ENCODE measurements at places on chromosomes 4 and X.

DNA sequence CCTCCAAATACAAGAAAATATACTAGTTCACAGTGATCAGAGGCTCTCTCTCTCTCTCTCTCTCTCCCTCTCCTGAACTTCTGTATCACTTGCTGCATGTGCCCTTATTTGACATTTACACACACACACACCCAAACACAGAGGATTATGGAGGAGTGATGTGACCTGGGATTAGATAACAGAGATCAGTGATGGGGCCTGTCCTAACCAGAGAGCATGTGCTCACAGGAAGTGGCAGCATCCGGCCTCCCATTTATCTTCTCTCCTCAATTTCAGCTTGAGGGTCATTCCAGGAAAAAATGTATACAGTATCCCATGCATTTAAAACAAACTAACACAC is 143.0 kb downstream of the TSPAN5 start:
- DNase-seq: no peak

- no peak for DNase-seq
These were observed 29.8 kb downstream of the FAM149A start for GRCh38 chr4:186134257-186134656.

GRCh38 chrX:71615954-71616353 is 2.4 kb downstream of the CXCR3 start:
- DNase-seq: no peak

GRCh38 chr4:65007841-65008439 is 598.7 kb upstream of the TECRL start:
- no peak for DNase-seq

GRCh38 chrX:46690818-46691217 is 68.1 kb downstream of the SLC9A7 start:
- no peak for DNase-seq

- no peak for DNase-seq
These were observed 13.8 kb upstream of the CDKL2 start for GRCh38 chr4:75644095-75644494.

DNA sequence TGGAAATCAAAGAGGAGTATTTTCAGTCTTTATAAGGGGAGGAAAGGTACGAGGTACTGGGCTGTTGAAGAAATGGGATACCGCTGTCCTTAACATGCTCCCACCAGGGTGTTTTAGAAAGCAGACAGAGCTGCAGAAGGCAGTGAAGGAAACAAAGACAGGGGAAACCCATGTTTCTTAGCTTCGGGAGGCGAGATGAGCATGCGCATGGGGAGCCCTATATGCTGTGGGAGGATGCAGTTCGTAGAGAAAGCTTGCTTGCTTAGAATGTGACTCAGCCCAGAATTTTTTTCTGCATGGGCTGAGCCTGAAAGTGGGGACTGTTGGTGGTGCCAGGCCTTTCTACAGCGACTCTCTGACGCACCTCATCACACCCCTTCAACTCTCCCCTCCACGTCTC is 28.8 kb upstream of the SCOC start:
- DNase-seq: no peak

- DNase-seq: no peak
These were observed 51.9 kb upstream of the LAS1L start for GRCh38 chrX:65586491-65586890.

GRCh38 chr4:142452161-142452855 is 393.8 kb downstream of the INPP4B start:
- no peak for DNase-seq

GRCh38 chrX:153981771-153982533 is 9.4 kb downstream of the TMEM187 start:
- peak; percentile 46 for DNase-seq

DNA sequence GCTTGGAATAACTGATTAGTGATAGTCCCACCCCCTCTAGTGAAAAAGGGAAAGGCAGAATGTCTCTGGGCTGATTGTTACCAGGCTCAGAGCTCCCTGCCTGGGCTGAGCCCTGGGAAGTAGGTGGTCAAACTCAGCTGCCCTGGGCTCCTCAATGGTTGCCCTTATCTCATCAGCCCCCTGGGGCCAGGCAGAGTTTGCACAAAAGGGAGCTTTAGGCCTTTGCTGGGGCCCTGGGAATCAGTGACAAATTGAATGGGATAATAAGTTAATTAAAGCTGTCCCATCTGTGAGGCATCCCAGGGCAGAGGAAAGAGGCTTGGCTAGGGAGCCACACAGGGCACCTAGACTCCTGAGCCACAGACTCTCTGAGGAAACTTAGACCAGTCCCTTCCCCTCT is 89.0 kb downstream of the EFNB1 start:
- DNase-seq: no peak

DNA sequence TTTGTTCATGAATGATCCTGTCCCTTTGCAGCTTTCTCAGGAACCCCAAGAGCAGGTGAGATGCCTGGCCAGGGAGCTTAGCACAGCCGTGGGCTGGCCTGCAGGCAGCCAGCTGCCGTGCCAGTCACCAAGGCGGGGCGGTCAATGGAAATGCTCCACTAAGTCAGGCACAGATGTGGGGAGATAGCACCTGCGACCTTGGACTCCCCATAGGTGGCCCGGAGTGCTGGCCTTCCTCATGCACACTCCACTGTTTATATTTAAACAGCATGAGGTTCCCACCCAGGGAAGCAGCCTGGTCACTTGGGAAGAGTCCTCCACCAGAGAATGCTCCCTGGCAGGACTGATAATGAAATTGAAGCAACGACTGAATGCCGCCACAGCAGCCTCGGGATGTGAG is 14.2 kb upstream of the ADRA2C start:
- no peak for DNase-seq

DNA sequence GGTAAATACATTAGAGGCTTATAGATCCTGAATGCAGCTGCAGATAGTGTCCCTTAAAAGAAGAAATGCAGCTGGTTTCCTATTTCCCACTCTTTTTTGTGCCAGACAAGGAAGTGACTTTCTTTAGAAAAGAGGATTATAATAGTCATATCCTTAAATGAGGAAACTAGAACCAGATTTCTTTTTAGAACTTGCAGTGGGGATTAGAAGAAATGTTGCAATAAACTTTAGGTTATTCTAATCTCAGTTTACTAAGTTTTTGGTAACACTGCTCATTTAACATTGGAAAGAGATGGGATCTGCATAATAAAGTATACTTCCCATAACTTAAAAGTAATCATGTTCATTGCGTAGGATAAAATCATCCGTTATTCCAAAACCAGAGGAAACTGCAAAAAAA is 101.9 kb downstream of the SLIT2 start:
- DNase-seq: no peak

GRCh38 chr4:22246847-22247246 is 269.0 kb downstream of the ADGRA3 start:
- DNase-seq: no peak

GRCh38 chrX:96722781-96723180 is 38.1 kb downstream of the DIAPH2 start:
- no peak for DNase-seq

DNA sequence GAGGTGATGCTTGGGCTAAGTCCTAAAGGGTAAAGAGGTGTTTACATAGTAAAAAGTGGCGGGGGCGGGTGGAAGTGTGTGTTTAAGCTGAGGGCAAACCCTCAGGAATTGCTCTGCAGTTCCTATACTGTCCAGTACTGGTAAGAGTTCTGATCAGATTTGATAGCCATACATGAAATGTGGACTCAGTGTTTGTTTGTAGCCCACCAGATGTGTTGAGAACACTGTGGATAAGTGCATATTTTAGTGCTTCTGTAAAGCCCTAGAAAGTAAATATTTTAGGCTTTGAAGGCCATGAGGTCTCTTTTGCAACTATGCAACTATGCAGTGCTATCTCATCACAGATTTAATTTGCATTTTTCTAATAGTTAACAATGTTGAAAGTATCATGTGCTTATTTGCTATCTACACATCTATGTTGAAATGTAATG is 80.7 kb upstream of the EOLA2 start:
- DNase-seq: no peak

DNA sequence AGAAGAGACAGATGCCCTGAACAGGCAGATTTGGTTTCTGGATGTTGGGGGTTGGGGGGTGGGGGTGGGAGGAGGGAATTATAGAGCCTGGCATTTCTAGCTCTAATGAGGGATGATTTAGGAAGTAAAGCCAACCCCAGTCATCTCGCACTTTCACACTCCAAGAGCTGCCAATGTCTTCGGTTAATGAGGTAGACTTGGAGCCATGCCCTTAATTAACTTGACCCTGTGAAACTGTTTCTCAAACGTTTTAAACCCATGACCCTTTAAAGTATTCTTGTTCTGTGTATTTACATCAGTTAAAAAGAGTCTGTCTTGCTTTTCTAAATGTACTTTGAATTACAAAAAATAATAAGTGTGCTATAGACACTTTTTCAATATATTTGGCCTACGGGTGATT is 466.9 kb downstream of the FAT4 start:
- no peak for DNase-seq

GRCh38 chr4:108008721-108009120 is 19.0 kb downstream of the HADH start:
- DNase-seq: no peak

- no peak for DNase-seq
These were observed 450.1 kb upstream of the TENM3 start for GRCh38 chr4:181793096-181793495.

GRCh38 chr4:94540476-94540875 is 88.7 kb downstream of the PDLIM5 start:
- no peak for DNase-seq

DNA sequence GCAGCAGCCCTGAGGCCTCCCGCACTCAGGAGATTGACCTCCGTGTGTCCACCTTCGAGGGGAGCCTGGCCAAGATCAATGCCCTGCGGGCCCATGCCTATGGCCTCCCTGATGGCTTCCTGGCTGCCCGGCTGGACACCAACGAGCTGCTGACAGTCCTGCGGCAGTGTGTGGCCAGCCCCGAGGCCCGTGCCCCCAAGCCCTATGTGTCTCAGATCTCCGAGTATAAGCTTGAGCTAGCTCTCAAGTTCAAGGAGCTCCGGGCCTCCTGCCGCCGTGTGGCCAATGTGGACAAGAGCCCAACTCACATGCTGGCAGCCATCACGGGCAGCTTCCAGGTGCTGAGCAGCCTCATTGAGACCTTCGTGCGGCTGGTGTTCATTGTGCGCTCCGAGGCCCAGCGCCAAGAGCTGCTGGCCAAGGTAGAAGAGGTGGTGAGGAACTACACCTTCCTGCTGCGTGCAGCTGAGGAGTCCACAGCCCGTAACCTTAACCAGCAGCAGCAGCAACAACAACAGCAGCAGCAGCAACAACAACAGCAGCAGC is 25.5 kb upstream of the PRPS1 start:
- DNase-seq: no peak

DNA sequence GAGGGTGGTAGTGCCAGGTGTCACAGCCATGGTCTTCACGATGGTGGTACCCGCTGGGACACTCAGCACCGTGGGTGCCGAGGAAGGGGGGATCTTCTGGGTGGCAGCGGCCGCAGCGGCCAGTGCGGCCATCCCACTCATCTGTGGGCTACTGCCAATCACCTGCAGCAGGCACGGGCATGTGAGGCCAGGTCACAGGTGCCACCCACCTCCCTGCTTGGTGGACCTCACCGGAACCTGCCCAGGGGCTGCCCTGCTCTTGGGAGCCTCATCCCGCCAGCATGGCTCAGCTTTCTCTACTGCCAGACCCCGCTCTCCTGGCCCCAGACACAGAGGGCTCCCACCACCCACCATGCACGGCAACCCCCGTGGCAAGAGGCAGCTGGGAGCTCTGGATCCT is 13.0 kb downstream of the HCFC1 start:
- DNase-seq: no peak

DNA sequence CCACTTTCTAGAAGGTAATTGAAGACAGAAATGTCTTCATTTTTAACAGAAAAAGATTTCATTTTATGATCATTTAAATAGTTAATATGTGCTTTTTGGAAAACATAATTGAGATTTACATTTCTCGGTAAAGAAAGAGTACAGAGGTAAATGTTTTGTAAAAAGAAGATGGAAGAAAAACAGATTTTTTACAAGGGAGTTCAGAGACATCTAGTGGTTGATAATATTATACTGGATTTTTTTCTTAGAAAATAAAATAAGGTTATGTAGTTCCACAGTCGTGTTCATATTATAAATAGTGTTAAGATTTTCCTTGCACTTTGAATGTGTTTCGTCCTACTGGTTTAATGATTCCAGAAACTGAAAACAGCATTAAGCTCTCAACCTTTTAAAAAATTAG is 60.6 kb downstream of the SMARCA1 start:
- no peak for DNase-seq

GRCh38 chrX:66015152-66015831 is 24.6 kb downstream of the VSIG4 start:
- DNase-seq: no peak

GRCh38 chr4:64146030-64146429 is 263.2 kb downstream of the TECRL start:
- no peak for DNase-seq

DNA sequence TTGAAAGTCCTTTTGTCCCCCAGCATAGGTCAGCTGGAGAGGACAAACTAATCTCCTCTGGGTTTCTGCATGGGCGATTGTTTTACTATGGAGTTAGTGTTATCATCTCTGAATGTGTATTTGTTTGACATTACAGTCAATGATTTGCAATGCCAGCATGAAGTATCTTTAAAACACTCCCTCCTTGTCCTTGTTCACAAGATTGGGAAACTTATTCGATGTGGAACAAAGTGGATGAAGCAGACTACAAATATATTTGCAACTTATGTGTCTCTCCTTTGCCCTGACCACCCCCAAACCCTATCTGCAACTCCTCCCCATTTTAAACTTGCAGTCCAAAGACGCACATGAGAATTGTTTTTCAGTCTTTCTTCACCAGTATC is 1.5 kb upstream of the PITX2 start:
- DNase-seq: no peak

DNA sequence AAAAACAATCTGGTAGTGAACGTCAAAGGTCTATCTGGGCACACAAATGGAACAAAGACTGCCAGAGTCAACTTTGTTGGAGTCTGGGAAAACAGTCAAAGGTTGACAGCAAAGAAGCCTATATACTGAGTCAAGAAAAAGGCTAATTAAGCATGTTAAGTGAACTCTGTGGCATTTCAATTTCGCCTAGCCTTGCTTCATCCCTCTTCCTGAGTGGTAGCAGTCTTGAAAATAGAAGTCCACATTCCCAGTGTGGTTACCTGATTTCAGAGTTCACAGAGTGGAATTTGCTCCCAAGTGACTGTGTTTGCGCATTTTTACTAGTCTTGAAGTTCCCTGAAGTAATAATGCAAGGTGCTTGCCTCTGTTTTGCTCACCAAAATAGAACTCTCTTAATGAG is 760.0 kb downstream of the FSTL5 start:
- no peak for DNase-seq

DNA sequence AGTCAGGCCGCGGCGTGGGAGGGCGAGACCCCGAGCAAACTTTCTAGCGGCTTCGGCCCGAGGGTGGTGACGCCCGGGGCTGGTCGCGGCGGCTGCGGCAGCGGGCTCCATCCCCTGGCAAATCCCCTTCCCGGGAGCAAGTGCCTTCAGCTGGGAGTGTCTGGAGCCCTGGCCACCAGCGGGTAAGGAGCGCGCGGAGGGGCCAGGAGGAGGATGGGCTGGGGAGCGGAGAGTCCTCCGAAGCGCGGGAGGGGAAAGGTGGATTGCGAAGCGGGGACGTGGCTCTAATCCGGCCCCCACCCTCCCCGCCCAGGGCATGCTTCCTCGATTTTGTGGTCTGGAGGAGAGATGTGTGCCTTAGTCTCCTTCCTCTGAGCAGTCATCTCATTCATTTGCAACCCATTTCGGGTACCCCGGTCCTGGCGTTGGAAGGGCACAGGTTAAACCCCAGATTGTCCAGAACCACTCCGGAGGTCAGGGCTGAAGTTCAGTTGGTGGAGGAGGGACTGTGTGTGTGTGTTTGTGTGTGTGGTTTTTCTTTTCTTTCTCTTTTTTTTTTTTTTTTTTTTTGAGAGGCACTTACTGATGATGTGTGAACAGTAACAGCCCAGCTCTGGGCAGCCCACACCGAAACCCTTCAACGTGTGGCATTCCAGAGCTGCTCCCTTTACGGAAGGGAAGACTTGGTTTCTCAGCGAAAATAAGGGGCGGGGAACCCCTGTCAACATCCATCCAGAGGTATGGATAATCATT is 516 bp downstream of the SGMS2 start:
- DNase-seq: no peak

Measured in tibial nerve (tissue), 4 donors.